Aorta (tissue), 5 donors: ENCODE measurements at places on chromosomes 7 and 10. TPM values are rescaled to one million over a fixed set of nuclear protein-coding genes. Genes with fewer than 3 reads are reported as not detected.

WNT2 gene
- 4.7 TPM for total RNA-seq

ARMC3 gene
- total RNA-seq, result not detected

DNA sequence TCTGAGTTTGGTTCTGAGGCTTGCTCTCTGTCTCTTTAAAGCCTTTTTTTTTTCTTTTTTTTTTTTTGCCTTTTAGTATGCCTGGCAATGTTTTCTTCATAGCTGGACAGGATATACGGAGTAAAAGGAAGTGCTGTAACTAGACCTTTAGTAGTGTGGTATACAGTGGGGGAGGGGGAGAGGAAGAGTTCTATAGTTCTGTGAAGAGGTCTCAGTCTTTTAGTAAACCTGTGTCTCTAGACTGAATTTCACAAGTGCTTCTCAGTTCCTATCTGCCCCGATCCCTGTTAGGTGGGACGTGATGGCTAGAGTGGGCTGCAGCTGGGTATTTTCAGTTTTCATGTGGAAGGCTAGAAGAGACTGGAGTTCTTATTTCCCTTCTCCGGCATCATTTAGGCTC, 3.1 kb upstream of the ABCC2 start:
- DNase-seq, result no peak

DNA sequence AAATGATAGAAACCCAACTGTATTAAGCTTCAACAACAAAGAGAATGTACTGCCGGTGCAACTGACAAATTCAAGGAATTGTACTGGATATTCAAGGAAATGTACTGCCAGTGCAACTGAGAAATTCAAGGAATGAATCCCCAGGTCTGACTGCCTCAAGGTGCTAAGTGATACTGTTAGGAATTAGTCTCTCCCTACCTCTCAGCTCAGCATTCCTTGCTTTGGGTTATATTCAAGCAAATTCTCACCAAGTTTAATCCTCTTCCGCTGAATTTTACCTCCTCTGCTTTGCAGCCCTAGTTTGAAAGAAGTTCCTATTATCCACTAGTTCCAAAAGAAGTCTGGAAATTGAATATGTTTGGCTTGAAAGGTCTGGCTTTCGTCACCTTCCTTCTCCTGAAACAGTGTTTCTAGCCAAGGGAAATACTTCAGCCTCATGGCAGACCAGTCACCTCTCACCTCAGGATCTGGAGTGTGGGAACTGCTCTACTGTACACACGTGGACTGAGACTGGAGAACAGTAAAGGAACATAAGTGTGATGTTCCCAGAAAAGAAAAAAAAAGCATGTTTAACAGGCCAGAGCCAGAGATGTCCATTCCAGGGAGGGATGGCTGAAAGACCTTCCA, 60.4 kb downstream of the SORCS1 start:
- DNase-seq, result no peak

GRCh38 chr10:101218351-101219138, 10.7 kb downstream of the LBX1 start:
- DNase-seq, result no peak

DNA sequence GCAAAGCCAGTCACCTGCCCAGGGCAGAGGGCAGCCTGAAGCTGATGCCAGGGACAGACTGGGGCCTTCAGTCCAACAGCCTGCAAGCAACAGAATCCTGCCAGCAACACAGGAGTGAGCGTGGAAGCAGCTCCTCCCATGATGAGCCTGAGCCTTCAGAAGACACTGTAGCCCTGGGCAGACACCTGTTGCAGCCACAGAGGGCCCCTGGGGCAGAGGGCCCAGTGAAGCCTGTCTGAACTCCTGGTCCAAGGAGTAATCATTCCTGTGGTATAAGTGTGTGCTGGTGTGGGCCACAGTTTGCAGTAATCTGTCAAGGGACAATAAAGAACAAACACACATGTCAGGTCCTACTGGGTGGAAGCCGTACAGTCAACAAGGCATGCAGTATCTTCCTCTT, 2.9 kb upstream of the PFKP start:
- DNase-seq, result no peak
